ENCODE measurements at places on chromosomes 7 and 10.

DNA sequence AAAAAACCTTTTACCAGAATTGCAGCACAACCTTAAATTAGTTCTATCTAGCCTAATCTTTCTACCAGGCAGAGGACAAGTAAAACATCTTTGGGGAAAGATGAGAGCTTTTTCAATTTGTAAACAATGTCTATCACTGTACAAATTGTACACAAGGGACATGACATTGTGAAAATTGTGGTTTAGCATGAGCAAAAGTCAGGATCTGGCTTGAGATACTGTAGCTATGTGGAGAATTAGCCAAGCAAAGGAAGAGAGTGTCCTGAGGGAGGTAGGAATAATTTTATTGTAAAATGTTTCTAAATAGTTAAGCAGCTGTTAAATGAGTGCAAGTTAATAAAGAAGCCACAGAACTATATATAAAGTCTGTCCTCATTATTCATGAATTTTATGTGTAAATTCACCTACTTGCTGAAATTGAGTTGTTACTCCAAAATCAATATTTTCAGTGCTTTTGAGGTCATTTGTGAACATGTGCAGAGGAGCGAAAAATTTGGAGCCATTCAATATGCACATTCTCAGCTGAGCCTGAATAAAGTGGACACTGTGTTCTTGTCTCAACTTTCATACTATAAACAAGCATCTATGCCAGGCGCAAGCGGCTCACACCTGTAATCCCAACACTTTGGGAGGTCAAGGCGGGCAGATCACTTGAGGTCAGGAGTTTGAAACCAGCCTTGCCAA, 42.8 kb upstream of the POM121L12 start:
- no peak for DNase-seq
- H3K4me3 ChIP-seq = no peak overlapping the region
- H3K27ac ChIP-seq = no peak overlapping the region
- H3K27me3 ChIP-seq = no peaks in the 10 kb centered on the region
- no peaks in the 10 kb centered on the region for H3K4me1 ChIP-seq

DNA sequence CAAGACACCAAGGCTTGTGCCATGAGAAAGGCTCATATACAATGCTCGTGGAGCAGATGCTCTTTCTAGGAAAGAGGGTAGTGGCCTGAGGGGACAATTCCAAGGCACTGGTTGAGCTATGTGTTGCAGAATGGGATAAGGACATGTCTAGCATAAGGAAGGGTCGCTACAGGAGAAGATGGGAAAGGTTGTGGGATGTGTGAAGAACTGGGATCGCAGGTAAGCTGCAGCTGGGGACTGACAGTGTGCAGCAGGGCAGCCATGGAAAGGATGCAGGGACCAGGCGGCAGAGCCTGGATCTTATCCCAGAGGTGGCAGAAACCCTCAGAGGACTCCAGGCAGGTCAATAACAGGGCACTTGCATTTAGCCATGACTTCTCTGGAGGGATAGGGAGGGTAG, 56.1 kb downstream of the COBL start:
- H3K27me3 ChIP-seq = peaks cover 5% of the 10 kb centered on the region
- H3K36me3 ChIP-seq = no peaks in the 10 kb centered on the region
- DNase-seq = no peak
- H3K4me3 ChIP-seq = no peak overlapping the region
- H3K4me1 ChIP-seq = no peaks in the 10 kb centered on the region

DNA sequence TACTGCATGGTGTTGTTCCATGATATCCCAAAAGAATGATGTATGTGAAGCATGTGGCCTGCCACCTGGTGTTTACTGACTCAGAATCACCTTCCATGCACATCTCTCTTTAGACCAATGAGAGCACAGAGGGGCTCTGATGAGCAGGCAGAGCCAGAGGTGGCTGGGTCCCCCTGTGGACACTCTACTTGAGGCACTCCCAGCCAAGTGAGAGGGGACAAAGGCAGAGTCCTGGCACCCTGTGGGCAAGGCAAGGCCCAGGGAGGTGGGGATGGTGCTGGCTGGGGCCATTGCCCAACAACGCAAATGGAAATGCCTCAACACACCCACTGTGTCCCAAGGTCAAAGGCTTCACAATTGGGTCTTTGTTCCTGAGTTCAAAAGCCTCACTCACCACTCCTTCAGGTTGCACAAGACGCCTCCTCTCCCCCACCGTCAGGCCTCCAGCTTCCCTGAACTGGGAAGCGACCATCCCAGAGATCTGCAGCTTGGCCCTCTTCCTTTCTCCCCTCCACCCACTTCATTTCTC, 164.6 kb downstream of the NEURL1 start:
- no peak overlapping the region for H3K27ac ChIP-seq
- no peaks in the 10 kb centered on the region for H3K27me3 ChIP-seq
- DNase-seq = no peak
- H3K36me3 ChIP-seq = peaks cover 13% of the 10 kb centered on the region
- H3K4me3 ChIP-seq = no peak overlapping the region

DNA sequence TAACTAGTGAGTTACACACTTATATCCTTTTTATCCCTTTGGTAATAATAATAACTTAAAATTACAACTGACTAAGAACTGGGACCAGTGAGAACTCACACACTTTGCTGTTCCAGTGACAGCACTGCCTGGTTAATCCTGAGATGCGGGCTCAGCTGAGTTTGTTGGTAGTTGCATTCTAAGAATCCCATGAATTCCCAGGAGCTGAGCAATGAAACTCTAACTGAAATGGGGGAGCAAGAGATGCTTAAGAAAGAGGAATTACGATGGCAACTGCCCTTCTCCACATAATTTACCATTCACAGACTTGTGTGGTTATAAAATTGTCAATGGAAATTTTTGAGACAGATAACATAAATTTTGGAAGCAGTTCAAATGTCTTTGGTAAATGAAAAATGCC, 659.4 kb downstream of the MAGI2 start:
- no peak for DNase-seq
- no peak overlapping the region for H3K4me3 ChIP-seq
- H3K36me3 ChIP-seq = no peaks in the 10 kb centered on the region
- H3K27ac ChIP-seq = no peak overlapping the region

DNA sequence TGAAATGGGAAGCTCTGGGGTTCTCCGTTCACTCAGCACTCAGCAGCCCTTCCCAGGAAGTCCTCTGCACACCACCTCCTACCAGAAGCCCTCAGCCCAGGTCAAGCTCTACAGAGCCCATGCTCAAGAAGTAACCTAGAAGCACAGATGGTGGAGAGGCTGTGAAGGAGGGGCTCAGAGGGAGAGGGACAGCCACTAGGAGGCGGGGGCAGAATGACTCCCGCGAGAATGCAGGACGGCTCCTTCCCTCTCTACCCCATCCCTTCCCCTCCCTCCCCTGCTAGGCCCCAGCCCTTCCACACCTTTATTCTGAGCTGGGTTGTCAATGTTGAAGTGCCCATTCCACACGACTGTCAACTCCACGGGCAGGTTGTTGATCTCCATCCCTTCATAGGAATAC, 373.2 kb downstream of the PLXNA4 start:
- H3K27me3 ChIP-seq = no peaks in the 10 kb centered on the region
- no peak overlapping the region for H3K27ac ChIP-seq
- H3K4me3 ChIP-seq = no peak overlapping the region
- H3K4me1 ChIP-seq = no peaks in the 10 kb centered on the region
- no peak for DNase-seq
- H3K36me3 ChIP-seq = no peaks in the 10 kb centered on the region

DNA sequence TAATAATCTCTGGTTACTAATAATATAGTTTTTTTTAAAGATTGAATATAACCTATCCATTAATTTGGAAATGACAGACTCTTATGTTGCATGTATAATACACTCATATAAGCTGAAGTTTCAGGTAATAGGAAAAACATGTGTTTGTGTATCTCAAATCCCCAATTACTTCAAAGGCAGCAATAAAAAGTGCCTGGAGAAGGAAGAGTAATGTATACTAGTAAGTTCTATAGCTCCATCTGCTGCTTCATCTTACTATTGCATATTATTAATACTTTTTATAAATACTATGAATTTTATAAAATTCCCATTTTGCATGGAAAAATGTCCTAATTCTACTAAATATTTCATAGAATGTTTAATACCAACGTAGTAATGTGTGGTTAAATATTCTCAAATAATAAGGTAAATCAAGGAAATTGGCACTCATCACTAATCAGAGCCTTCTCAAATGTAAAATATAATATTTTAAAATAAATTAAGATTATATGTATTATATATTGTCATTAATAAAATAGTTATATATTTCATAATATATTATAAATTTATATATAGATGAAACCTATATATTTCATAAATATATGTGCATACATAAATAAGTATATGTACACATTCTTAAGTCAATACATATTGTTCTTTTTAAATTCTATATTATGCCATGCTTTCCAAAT, 311.9 kb downstream of the HGF start:
- DNase-seq = no peak
- no peaks in the 10 kb centered on the region for H3K4me1 ChIP-seq
- no peak overlapping the region for H3K27ac ChIP-seq
- H3K27me3 ChIP-seq = no peaks in the 10 kb centered on the region

DNA sequence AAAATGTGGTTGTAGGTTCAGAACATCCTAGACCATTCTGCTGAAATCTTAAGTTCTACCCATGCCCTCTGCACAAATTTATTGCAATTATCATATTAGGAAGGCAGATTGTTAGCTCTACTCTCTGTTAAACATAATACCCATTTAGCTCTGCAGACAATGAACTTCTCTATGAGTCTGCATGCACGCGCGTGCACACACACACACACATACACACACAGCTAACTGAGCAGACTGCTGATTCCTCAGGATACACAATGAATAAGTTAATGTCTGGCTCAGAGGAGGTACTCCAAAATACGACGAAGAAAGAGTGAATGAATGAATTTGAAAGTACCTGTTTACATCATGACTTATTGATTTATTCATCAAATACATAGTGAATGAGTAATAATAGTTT, 276.2 kb upstream of the SORCS1 start:
- H3K27me3 ChIP-seq = no peaks in the 10 kb centered on the region
- no peak overlapping the region for H3K4me3 ChIP-seq
- H3K27ac ChIP-seq = no peak overlapping the region
- no peaks in the 10 kb centered on the region for H3K4me1 ChIP-seq
- H3K36me3 ChIP-seq = no peaks in the 10 kb centered on the region

- H3K36me3 ChIP-seq = peaks cover 39% of the 10 kb centered on the region
- H3K4me3 ChIP-seq = peak overlapping the region; percentile 89
- H3K27me3 ChIP-seq = no peaks in the 10 kb centered on the region
- peak; percentile 85 for DNase-seq
Observed at GRCh38 chr10:72333112-72334015, 21.4 kb downstream of the DNAJB12 start.

Measured in activated CD8-positive, alpha-beta T cell treated with anti-CD3 and anti-CD28 coated beads for 36 hours (primary cell).